Left renal cortex interstitium (tissue), 4 donors: ENCODE measurements at places on chromosomes 16 and 17.

DNA sequence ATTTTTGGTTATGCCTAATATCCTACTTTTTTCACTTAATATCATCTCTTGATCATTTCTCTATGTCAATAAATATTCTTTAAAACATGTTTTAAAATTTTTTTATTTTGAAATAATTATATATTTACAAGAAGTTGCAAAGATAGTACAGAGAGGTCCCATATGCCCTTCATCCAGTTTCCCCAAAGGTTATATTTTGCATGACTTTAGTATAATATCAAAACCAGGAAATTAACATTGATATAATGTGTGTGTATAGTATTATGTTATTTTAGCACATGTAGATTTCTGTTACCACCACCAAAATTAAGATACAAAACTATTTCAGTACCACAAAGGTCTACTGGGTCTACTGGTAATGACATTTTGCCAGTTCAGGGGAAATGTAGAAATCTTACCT, 60.7 kb downstream of the EFCAB5 start:
- DNase-seq, result no peak

- no peak for DNase-seq
Measured at GRCh38 chr16:57617604-57618111, 10.8 kb upstream of the ADGRG1 start.

- DNase-seq, result no peak
Measured at GRCh38 chr17:39169101-39169500, 3.1 kb upstream of the ARL5C start.

DNA sequence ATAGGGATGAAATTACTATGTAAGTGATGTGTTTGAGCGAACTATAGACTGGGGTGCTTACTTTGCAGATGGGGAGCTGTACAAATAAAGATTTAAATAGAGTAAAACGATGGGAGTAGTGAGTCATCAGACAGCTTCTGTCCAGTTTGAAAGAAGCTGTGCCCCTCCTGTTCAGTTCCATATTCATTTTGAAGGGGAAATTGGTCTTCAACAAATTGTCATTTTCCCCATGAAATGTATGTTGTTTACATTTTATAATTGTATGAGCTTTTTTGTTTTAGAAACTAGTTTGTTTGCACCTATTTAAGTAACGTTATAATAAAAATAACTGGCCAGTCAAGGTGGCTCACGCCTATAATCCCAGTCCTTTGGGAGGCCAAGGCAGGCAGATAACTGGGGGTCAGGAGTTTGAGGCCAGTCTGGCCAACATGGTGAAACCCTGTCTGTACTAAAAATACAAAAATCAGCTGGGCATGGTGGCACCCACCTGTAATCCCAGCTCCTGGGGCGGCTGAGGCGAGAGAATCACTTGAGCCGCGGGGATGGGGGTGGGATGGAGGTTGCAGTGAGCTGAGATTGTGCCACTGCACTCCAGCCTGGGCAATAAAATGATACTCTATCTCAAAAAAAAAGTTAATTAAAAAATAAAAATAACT, 20.2 kb downstream of the SEC14L1 start:
- no peak for DNase-seq

- DNase-seq, result no peak
Measured at GRCh38 chr17:42096360-42097111, 1.7 kb downstream of the ZNF385C start.

GRCh38 chr17:36544044-36544306, 744 bp upstream of the GGNBP2 start:
- DNase-seq, result no peak

DNA sequence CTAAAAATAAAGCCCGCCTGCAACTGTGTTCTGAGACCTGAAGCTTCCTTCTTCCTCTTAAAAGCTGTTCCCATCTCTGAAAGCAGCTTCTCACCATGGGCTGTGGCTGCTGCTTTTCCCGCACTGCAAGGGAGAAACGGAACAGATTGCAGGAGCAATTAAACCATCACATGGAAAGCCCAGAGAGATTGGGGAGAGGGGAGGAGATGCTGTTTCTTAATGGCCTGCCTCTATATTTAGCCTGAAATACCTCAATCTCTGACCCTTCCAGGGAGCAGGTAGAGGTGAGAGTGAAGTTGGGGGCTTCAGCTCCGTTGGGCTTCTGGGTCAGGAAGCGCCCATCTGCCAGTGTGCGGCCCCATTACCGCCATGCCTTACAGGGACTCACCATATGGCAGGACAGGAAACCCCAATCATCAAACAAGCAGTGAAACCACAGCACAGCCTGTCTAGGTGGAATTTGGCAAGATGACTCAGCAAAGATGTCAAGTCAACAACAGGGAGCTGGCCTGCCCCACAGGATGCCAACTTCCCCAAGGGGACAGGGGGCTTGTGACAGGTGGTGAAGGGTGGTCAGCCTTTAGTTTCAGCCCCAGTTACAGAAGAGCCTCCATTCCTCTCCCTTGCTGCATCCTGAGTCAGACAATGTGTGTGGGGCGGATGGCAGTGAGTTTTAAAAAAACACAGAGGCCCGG, 286.6 kb upstream of the CCL2 start:
- no peak for DNase-seq

DNA sequence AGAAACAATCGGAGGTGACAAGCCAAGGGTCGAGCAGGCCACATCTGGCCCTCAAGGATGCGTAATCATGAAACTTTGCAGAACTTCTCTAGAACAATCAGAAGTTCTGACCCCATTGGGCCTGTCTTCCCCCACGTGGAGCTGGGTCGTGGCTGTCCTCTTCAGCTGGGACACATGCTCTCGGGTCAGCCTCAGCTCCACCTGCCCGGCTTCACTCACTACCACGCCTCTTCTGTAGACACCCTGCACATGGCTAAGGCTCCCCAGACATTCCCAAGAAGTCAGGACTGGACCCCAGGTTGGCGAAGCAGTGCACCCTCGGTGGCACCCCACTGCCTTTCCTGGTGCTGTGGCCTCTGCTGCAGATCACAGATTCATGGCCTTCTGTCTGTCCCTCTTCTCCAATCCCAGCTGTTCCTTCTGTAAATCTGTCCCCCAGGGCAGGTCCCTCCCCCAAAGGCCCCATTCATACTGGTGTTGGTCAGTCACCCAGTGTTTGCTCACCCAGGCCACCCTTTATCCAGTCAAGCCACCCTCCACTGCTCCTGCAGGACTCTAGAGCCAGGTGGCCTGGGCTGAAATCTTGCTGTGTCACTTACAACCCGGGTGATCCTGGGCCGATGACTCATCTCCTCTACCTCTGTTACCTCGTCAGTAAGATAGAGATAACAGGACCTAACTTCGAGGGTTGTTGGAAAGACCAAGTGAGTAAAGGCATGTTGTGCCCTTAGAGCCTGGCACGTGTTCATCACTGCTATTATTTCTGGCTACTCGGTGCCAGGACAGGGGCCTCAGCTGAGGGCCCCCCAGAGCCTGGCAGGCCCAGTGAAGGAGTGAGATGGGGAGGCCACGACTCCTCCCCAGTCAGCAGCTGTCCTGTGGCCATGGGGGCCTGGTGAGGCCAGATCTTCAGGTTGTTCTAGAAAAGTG, 1.4 kb upstream of the SLC5A11 start:
- DNase-seq, result no peak

GRCh38 chr17:75861927-75862317, 6.8 kb upstream of the WBP2 start:
- no peak for DNase-seq

- no peak for DNase-seq
Measured at GRCh38 chr16:65728652-65729051, 606.8 kb upstream of the CDH11 start.

- no peak for DNase-seq
Measured at GRCh38 chr16:14505846-14506245, 124.2 kb downstream of the PARN start.

DNA sequence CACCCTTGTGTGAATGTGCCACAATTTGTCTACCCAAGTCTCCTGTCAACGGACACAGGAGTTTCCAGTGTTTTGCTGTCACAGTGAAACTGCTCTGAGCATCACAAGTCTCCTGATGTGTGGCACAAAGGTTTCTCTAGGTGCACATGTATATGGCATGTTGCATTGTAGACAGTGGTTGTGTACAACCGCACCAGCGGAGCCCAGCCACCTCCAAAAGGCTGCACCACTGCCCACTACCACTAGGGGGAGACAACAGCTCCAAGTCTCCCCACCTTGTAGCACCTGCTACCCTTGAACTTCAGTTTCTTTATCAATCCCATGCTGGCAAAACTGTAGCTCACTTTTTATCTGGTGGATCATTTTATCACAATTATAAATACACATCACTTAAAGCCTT, 95.5 kb upstream of the ZNF469 start:
- no peak for DNase-seq

GRCh38 chr17:44049294-44050060, 17.0 kb downstream of the LSM12 start:
- no peak for DNase-seq

DNA sequence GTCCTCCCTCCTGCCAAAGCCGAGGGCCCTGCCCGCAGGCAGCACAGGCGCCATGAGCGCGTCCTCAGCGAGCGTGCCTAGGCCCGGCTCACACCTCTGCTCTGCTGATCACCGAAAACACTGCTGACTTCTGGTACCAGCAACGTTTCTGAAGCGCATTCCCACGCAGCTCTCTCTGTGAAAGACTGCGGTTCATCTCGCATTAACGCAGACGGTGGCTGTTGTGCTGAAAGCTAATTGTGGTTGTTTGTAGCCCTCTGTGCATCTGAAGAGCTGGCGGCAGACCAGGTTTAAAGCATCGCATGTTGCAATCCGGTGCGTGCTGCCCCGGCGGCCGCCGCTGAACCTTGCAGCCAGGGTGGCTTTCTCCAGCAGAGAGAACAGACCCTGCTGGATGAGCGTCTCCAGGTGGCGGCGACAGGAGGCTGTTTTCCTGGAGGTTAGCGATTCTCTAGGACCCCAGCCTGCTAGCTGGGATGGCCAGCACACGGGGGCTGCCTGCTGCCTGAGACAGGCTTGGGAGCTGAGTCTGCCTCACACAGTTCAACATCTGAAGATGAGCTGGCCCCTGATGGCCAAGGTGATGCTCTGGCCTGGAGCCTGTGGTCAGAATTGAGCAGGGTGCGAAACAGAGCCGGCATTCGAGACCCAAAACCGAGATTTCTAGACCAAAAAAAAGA, 49.8 kb upstream of the CHMP6 start:
- DNase-seq, result no peak

GRCh38 chr17:13646411-13646810, 44.7 kb upstream of the HS3ST3A1 start:
- no peak for DNase-seq
